ENCODE measurements at places on chromosomes 3 and 15.
A peak's percentile ranks its signal among the peaks of the same experiment; 100 is the strongest.

- no peak for DNase-seq
These were observed 1.2 kb downstream of the TTC23 start for GRCh38 chr15:99248000-99248715.

GRCh38 chr3:126305427-126305826, 51.8 kb downstream of the KLF15 start:
- peak; percentile 62 for DNase-seq

- no peak for DNase-seq
These were observed 457.4 kb upstream of the PROK2 start for GRCh38 chr3:72242326-72242725.

- DNase-seq, result peak; percentile 80
These were observed at the start of gene MYO5A for GRCh38 chr15:52528564-52529340. Gene MYO5A (minus strand): TSS chr15:52528880. CDS start chr15:52528806, 74 bp downstream.

DNA sequence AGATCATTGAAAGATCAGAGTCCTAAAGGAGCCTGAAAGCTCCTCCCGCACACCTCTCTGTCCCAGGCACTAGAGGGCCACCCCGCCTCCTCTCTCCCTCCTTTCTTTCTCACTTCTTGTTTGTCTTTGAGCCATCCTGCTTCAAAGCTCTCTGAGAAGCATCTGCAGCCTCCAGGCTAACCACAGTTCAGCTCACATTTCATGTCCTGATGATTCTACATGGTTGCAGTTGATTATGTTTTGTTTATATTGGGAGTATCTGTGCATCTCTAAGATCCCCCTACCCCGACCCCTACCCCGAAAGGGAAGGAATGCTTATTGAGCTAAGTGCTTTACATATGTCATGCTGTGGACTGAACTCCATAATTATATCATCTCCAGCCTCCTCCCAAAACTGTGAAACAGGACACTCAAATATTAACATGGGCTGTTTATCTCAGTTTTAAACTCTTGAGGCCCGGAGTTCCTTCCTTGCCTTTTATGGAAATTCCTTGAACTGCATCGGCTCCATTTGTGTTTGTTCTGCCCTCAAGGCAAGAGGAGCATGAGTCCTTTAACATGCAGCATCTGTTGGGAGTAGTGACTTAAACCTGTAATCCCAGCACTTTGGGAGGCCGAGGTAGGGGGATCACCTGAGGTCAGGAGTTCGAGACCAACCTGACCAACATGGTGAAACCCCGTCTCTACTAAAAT, 30.9 kb downstream of the MGLL start:
- peak; percentile 85 for DNase-seq

DNA sequence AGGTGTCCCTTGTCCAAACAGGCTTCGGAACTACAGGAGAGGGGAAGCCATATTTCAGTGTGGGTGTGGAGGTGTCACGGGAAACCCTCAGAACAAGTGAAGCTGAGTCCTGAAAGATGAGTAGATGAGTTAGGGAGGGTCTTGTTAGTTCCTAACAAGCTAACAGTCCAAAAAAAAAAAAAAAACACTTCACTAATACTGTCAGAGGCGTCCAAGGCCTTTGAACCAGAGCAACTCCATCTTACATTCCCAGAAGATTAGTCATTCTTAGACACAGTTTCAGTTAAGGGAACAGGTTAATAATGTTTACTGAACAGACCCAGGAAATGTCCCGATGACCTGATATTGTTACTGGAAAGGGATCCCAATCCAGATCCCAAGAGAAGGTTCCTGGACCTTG, 7.0 kb upstream of the ATP8B4 start:
- no peak for DNase-seq

DNA sequence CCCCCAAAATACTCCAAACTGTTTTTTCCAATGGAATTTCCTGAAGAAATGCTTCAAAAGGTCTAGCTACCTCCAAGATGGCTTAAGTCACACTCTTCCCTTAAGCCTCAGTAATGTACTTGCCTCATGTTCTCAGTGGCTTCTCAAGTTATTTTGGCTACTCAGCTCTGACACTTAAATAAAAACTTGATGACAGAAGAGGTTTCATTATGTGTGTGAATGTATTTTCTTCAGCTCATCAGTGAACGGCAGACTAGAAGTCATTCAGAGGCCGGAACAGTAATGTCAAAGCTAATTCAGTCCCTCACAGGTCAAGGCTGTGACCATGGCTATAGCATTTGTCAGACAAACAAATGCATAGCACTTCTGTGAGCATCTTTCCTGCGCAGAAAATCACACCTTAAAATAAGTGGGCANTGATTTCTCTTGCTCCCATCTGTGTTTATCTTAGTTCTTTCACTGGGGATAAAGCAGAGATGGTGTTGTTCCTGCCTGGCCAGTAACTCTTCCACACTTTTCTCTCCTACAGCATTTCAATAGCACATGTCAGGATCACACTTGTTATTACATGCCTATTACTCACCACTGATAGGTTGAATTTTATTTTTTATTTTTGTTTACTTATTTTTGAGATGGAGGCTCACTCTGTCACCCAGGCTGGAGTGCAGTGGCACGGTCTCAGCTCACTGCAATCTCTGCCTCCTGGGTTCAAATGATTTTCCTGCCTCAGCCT, 68.5 kb upstream of the PLCL2 start:
- no peak for DNase-seq

- no peak for DNase-seq
These were observed 1.5 kb downstream of the EAF2 start for GRCh38 chr3:121836481-121836880.

- DNase-seq, result no peak
These were observed 66.7 kb upstream of the XCR1 start for GRCh38 chr3:46093966-46094365.

- DNase-seq, result no peak
These were observed 744.8 kb upstream of the GBE1 start for GRCh38 chr3:82506204-82506603.

DNA sequence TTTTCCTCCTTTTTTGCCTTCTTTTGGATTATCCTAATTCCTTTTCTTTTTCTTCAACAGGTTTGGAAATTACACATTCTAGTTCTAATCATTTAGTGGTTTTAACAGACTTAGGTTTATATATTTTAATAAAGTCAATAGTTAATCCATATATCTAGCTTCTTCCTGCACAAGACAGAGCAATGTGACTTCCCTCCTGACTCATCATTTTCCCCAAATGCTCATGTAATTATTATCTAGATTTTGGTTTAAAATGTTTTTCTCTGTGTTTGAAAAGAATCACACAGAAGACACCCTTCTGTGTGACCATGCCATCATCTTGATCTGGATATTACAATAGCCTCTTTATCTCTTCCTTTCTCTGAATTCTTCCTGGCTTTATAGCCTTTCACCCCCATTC, 28.6 kb upstream of the SSR3 start:
- no peak for DNase-seq

- DNase-seq, result no peak
These were observed 32.0 kb downstream of the ST8SIA2 start for GRCh38 chr15:92425578-92426225.

DNA sequence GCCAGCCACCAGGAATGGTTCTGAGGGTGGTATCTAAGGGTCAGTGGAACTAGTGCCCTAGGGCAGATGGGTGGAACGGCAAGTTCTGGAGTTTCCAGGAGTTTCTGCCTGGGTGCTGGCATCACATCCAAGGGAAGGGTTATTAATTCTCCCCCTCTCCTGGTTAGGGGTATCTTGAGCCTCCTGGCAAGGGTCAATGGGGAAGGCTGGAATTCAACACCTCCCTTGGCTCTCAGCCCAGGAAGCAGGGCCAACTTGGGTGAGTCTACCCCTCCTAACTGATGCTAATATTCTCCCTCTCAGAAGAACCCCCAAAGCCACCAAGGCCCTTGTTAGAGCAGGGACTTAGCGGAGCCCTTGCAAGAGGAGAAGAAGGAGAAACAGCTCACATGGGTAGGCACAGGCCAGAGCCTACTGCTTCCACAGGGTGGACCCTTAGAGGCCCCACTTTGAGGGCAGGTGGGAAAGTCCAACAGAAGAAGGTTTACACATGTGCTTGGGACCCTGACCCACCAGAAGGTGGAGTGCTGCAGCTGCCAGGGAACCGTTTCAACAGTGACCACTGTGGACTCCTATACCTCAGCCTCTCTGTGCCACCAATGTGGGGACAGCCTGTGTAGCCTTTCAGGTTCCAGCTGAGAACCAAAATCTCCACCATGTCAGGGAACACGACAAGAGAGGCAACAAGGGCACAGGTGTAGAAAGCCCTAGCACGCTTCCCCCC, 3.3 kb downstream of the TMEM115 start:
- no peak for DNase-seq

DNA sequence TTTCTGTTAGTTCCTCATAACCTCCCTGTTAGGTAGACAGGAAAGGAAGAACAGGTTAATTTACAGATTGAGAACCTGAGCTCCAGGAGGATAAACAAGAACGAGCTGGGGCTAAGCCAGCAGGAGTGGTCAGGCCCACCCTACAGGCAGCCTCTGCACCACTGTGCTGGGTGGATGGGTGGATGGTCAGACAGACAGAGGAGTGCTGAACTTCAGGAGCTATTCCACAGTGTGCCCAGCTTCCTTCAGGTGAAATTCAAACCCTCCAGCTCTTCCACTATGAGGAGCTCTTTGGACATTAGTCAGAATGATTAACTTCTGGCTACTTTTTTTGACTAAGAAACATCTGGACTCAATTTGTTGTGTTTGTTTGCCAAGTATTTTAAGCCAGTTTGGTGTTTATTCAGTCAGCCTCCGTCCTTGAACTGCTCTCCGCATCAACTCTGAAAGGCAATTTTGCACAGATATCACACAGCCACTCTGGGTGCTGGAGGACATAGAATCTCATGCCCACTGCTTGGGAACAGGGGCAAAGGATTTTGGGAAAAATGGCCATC, 361.9 kb downstream of the CLSTN2 start:
- DNase-seq, result peak; percentile 27

DNA sequence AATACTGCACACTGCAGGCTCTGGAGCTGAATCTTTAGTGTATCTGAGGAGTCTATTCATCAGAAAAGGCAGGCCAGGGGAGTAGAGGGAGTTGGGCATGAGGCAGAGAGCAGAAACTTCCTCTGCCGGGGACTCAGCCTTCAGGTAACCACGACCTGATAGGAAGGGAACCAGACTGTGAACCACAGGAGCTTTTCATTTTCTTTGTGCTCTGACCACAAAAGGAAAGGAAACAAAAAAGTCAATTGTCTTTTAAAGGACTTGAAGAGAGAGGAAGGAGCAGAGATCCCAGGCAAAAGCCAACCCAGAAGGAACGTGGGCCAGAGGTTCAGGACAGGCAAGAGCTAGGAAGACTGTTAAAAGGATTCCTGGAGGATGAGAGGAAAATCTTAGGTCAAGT, 573.3 kb downstream of the EPHB1 start:
- no peak for DNase-seq

GRCh38 chr3:52039846-52040245, 16.5 kb downstream of the DUSP7 start:
- no peak for DNase-seq

DNA sequence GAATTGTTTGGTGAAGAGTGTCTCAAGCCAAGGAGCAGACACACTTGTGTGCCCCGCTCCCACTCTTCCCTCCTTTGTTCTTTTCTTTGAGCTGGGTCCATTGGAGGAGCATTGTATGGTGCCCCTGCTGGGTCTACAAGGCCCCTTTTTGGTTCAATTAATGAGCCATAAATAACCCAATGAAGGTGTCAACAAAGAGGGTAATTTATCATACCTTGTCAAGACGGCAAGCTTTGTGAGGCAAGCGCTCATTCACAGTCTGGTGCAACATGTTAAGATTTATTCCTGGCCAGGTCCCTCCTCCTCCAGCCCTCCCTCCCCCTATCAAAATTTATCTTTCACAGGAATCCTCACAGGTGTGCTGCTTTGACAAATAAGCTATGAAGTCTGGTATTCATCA, 300.1 kb downstream of the RORA start:
- no peak for DNase-seq

GRCh38 chr3:70108072-70108471, 108.5 kb downstream of the SAMMSON start:
- DNase-seq, result peak; percentile 7

DNA sequence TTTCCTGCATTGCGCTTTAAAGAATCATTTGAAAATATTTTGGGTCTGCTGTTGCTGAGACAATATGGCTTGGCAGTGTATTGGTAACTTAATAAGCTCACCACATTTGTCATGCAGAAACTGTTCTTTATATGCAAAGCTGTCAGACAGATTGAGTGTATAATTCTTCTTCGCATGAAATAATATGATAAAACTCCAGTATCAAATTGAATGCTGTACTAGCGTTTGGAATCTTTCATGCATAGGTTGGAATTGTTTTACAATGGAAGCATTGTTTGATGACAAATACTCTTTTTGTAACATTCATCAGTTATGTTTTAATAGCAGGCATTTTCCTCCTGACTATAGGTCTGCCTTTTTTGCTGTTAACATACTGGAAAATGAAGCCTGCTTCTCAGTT, 53.8 kb downstream of the RBMS3 start:
- peak; percentile 27 for DNase-seq

DNA sequence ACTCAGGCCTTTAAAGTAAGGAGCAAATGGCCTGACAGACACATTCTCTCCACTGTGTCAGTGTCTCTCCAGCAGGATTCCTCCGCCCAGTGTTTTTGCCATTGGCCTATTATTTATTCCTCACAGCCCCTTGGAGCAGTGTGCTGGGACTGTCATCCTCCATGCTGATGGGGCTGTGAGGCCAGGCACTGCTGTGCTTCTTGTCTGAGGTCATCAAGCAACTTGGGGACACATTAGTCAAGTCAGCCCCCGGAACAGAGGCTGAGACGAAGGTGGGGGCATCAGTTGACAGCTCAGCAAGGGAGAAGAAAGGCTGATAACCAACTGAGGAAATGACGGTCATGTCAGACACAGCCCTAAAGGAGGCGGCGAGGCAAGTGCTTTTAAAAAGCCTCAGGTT, 67.4 kb downstream of the XXYLT1 start:
- no peak for DNase-seq

DNA sequence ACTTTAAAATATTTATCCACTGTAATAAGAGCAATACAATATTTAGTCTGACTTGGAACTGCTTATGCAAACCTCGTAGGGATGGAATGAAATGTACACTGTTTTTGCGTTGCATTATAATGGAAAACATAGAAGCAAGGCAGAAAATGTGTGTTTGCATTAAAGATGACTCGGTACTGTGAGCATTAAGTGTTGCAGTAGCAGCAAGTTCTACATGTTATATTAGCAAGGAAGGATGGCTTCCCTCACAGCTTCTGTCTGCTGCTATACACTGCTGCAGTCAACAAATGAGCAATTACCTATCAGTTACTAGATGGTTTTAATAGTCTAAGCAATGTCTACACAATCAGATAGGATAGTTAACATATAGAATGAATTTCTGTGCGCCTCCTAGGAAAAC, 75.4 kb downstream of the CDIN1 start:
- DNase-seq, result no peak

GRCh38 chr3:9615003-9615628, 34.2 kb upstream of the MTMR14 start:
- DNase-seq, result no peak

Data from fibroblast of skin of back (primary cell).